ENCODE measurements at places on chromosomes 4 and X.
A peak's percentile ranks its signal among the peaks of the same experiment; 100 is the strongest.

DNA sequence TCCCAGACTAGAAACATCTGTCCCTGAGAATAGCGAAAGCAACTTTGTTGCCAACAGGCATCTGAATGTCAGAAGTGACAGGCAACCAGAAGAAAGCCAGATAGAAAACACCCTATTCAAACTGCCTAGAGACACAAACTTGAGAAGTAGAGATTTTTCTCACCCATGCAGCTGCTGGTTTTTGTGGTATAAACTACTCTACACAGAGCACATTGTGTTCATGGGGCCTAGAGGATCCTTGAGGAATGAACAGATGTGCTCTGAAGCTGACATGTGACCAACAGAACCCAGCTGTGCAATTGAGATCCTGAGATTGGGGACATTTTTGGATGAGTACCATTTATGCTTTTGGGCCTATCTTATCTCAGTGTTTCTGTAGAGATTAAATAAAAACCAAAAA is 63.6 kb upstream of the NRK start:
- no peak for DNase-seq

- DNase-seq, result no peak
Observed at GRCh38 chr4:143625632-143626031, 74.8 kb downstream of the FREM3 start.

GRCh38 chr4:119315036-119315435 is 6.9 kb downstream of the FABP2 start:
- no peak for DNase-seq

- peak; percentile 21 for DNase-seq
Observed at GRCh38 chrX:129653971-129654651, 645 bp downstream of the APLN start.

DNA sequence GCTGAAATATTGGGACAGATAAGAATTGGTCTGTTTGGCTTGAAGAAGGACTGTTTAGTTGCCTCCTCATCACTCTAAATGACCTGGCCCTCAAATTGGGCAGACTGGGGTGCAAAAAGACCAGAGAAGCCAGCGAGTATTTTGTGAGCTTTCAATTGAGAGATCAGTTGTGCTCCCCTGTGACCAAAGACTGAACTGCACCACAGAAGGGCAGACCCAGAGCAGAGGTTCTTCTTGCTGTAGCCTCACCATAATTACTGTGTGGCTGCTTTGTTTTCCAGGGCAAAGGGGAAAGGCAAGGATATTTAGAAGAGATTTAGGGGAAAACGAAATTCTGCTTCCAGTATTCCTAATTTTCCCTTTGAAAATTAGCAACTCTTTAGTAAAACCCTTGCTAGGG is 104.0 kb upstream of the MBNL3 start:
- no peak for DNase-seq

GRCh38 chr4:58138786-58139668 is 1028.8 kb upstream of the IGFBP7 start:
- DNase-seq, result no peak
